ENCODE measurements at places on chromosomes 7 and 10. TPM values are rescaled to one million over a fixed set of nuclear protein-coding genes. Genes with fewer than 3 reads are reported as not detected.

POLR2J2 gene
- 72.2 TPM for total RNA-seq

LIPN gene
- total RNA-seq, result not detected

LRRC17 gene
- total RNA-seq, result 0.14 TPM

NPSR1 gene
- total RNA-seq, result not detected

NUPR2 gene
- total RNA-seq, result not detected

IGFBP1 gene
- not detected for total RNA-seq

FAM25G gene
- total RNA-seq, result not detected

EBF3 gene
- total RNA-seq, result not detected

FBXL13 gene
- total RNA-seq, result 0.43 TPM

C10orf105 gene
- total RNA-seq, result not detected

NEURL1 gene
- total RNA-seq, result 1.4 TPM

THSD7A gene
- not detected for total RNA-seq

IRF5 gene
- 26.5 TPM for total RNA-seq

NRCAM gene
- total RNA-seq, result not detected
